Mammary epithelial cell (primary cell): ENCODE measurements at places on chromosomes 5 and 9. TPM values are rescaled to one million over a fixed set of nuclear protein-coding genes. Genes with fewer than 3 reads are reported as not detected.

GRCh38 chr5:148790545-148791333 is 35.7 kb upstream of the ADRB2 start:
- DNase-seq = peak; percentile 97

- DNase-seq = no peak
These were observed 87.4 kb downstream of the APBA1 start for GRCh38 chr9:69584759-69585158.

- no peak for DNase-seq
These were observed 139.8 kb downstream of the COL23A1 start for GRCh38 chr5:178450121-178451028.

DNA sequence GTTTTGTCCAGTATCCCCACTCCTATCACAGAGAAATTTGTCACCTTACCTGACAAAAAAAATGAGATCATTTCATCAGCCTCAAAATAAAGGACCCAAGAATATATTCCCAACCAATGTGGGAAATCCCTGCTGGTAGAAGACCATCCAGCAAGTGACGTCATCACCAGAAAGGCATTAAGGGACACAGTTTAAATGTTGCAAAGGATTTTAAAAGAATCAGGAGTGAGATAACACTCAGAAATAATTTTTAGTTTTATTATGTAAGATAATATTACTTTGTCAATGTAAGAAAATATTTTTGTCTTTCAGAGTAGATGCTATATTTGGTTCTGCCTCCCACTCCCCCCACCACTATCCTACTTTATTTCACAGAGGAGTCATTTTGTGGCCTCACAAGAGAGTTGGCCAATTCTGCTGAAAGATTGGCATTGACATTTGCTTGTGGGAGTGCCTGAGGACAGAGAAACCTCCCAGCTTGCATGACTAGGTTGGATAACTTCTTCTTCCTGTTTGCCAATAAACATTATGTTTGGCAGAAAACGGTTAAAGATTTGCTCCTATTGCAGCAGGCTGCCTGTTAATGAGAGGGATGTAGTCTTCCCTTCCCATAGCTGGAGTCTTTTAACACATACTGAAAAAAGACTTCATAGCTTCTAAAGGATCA is 288.6 kb upstream of the DAB2 start:
- DNase-seq = no peak

- DNase-seq = no peak
These were observed 546.8 kb upstream of the ZNF608 start for GRCh38 chr5:125293223-125293622.

GRCh38 chr5:68618501-68618900 is 402.9 kb downstream of the PIK3R1 start:
- DNase-seq = no peak

DNA sequence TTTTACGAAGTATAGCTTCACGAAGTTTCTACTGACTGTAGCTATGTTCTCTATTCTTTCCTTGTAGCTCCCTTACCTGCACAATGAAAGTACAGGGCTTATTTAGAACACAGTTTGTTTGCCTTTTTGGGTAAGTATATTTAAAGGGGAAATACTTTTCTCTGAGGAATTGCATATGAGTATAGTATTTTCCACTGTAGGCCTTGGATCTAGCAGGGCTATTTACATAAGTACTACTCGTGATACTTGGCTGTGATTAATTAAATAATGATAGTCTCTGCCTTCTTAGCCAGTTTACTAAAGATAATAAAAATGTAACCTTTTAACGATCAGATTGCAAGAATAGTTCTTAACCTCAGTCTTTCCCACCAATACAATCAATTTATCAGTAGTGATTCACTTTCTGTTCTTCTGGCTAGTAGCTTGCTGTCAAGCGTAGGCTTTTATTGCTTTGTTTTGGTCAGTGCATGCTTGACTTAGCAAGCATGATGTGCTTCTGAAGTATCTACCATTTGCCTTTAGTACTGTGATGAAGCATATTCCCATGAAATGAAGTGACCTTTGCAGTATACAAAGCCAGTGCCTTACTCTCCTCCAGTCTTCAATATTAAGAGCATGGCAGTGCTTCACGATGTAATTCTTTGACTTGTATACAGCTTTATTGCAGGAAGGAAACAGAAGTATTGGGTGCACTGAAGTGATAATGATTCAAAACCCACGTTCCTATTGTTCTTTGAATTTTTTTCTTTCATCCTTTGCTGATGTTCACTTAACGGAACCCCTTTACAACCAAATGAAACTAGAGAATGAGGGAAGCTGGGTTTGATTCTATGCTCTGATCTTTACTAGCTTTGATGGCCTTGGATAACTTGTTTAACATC is 64.2 kb downstream of the SLC44A1 start:
- DNase-seq = no peak

GRCh38 chr9:35577486-35577885 is 27.6 kb upstream of the TESK1 start:
- DNase-seq = no peak

DNA sequence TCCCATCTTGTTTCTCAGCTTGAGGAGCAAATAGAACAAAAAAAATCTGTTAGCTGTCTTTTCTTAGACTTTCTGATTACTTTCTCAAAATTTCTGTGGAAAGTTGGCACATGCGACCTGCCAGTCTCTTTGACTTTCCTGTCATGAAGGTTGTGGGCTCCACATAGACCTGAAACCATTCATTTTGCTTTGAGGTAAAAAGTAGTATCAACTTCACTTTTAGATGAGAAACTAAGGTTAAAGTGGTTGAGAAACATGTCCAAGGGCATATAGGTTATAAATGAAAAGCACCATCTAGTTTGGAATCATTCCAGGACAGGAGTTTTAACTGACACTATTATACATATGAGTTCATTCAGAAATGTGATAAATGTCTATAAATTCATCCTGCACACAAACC is 42.7 kb downstream of the ST8SIA4 start:
- no peak for DNase-seq

CNTNAP3 gene
- 20.2 and 23.7 TPM in 2 replicates for total RNA-seq

FREM1 gene
- total RNA-seq = not detected in 2 replicates

SMIM33 gene
- not detected for total RNA-seq

LHFPL2 gene
- total RNA-seq = 53.5 and 108 TPM in 2 replicates

GDNF gene
- total RNA-seq = 0.17 TPM

AGXT2 gene
- total RNA-seq = not detected

ANP32B gene
- total RNA-seq = 8.2 TPM
